T-helper 22 cell (primary cell): ENCODE measurements at places on chromosomes 12 and 14.

GRCh38 chr14:95468448-95469133 lies 47.9 kb downstream of the SYNE3 start:
- DNase-seq = no peak

DNA sequence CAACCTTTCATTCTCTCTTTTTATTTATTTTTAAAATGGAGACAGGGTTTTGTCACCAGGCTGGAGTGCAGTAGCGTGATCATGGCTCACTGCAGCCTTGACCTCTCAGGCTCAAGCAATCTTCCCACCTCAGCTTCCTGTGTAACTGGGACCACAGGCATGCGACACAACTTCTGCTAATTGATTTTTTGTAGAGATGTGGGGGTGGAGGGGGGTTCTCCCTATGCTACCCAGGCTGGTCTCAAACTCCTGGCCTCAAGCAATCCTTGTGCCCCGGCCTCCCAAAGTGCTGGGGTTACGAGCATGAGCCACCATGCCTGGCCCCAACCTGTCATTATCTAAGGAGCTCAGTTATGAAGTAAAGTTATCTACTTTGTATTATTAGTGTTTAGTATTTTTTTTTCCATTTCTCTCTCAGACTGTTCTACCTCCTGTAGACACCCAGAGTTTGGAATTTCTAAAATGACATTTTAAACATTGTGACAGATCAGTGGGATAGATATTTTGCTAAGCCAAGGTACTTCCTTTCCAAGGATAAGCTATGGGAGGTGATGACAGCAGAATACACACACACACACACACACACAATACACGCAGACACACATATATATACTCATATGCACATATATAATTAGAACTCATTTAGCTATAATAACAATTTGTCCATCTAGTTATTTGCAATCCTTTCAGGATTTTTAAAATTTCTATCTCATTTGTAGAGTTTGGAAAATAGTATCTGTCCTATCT lies 2.1 kb upstream of the USP44 start:
- no peak for DNase-seq

GRCh38 chr12:123442774-123443173 lies 6.3 kb upstream of the RILPL2 start:
- no peak for DNase-seq

- no peak for DNase-seq
These were observed 14.0 kb upstream of the RABGGTA start for GRCh38 chr14:24285351-24285750.

DNA sequence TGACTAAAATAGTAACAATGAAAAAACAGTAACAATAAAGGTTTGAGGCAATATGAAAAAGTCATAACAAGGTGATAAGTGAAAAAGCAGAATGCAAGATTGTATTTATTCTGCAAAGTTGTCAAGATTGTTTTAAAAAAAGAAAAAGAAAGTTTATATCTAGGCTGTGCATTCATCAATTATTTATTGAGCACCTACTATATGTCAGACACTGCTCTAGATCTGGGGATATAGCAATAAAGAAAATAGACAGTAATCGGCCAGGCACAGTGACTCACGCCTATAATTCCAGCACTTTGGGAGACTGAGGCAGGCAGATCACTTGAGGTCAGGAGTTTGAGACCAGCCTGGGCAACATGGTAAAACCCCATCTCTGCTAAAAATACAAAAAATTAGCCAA lies 3.8 kb downstream of the PLA2G1B start:
- DNase-seq = no peak

- no peak for DNase-seq
These were observed 132.0 kb upstream of the ARHGAP5 start for GRCh38 chr14:31945074-31945613.

GRCh38 chr12:24229031-24229700 lies 279.7 kb upstream of the SOX5 start:
- no peak for DNase-seq

GRCh38 chr14:99721792-99722516 lies 37.9 kb downstream of the CYP46A1 start:
- DNase-seq = no peak

- no peak for DNase-seq
These were observed 9.8 kb downstream of the NRDE2 start for GRCh38 chr14:90321891-90322290.

GRCh38 chr12:20492251-20492760 lies 124.0 kb downstream of the PDE3A start:
- no peak for DNase-seq

- no peak for DNase-seq
These were observed 576.7 kb downstream of the SLC16A7 start for GRCh38 chr12:60172266-60173211.

- no peak for DNase-seq
These were observed 46.8 kb downstream of the TMEM117 start for GRCh38 chr12:43882578-43883178.

GRCh38 chr14:58238252-58239243 lies 6.1 kb upstream of the PSMA3 start:
- no peak for DNase-seq

DNA sequence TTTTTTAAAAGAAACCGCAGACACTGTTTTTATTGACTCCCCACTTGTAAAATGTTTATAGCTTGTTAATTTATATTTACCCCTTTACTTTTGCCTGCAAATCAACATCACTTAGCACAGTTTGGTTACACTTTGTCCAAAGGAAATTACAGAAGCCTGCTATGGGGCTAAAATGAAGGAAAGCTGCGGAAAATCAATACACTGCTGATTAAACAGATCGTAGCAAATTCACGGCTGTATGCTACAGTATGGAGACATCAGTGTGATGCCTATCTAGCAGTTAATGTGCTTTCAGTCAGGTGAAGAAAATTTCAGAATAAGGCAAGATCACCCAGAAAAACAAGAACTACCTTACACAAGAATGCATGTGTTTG lies 110.0 kb downstream of the FOXG1 start:
- no peak for DNase-seq

- peak; percentile 8 for DNase-seq
These were observed 278.9 kb upstream of the CRY1 start for GRCh38 chr12:107372229-107372658.

DNA sequence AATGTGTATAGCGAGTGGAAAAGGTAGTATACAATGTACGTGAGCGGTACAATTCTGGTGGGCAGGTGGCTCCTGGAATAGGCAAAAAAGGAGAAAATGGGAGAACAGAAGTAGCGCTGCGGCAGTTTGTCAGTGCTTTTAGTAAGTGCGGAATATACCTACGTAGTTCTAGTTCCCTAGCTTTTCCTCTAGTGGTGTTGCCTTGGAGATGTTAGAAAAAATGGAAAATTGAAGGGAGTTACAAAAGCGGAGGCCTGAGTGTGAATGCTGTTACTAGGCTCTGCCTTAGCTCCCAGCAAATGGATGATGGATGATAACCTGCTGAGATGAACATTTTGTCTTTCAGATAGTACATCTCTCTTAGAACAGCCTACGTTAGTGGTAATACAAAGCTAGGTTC lies 1.1 kb downstream of the TTC8 start:
- no peak for DNase-seq

- DNase-seq = no peak
These were observed 28.4 kb downstream of the DIP2B start for GRCh38 chr12:50533203-50533584.

GRCh38 chr12:22299294-22299912 lies 35.1 kb downstream of the ST8SIA1 start:
- no peak for DNase-seq

DNA sequence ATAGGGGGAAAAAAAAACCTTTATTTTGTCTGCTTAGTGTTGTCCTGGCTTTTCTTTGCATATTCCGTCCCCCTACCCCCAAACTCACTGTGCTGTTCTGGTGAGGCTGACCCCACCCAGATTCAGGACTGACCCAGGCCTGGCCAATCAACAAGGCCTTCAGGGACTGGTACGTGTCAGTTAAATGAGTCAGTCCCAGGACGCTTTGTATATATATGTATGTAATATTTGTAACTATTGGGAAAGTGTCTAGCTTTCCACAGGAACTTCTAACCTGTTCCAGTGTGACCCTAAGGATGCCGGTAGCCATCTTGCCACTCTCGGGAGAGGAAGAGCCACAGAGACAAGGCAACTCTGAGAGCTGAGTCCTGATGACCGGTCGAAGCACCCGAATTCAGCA lies 107.4 kb downstream of the VCPKMT start:
- no peak for DNase-seq

DNA sequence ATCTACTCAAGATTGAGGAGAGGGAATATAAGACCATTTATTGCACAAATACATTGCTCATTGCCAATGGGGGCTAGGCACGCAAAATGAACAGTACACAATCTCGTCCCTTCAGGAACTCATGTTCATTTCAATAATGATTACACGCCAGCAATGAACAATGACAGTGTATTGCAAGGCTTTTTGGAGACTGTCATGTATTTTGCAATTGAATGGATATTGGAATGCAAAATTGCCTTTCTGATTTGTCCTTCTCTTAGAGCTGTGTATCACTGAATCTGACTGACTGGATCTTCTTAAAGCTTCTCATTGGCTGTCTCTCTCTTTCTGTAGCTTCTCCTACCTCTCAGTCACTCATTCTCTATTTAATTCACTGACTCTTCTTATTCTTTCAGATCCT lies 400.2 kb upstream of the DCN start:
- no peak for DNase-seq

- DNase-seq = no peak
These were observed 353.4 kb downstream of the KCNH5 start for GRCh38 chr14:62691647-62692489.

GRCh38 chr14:56295743-56296142 lies 177.5 kb downstream of the PELI2 start:
- no peak for DNase-seq

- DNase-seq = no peak
These were observed 124.5 kb downstream of the KSR2 start for GRCh38 chr12:117844114-117844830.

GRCh38 chr12:4779749-4780148 lies 59.5 kb downstream of the GALNT8 start:
- no peak for DNase-seq

DNA sequence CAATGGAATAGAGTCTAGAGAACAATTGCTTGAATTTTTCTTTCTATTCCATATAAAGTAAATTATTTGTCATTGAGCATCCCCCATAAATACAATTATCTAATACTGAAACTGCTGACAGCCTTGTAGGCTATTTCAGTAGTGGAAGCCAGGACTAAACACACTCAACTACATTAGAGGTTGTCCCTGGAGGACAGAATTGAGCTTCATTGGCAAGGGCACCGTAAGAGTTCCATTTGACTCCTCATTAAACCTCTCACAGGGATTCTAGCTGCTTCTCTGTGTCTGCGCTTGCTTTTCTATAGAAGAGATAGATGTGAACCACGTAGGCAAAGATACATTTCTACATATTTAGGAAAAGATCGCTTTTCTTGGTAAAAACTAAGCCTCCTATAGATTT lies 3.5 kb upstream of the PTPRO start:
- DNase-seq = no peak

DNA sequence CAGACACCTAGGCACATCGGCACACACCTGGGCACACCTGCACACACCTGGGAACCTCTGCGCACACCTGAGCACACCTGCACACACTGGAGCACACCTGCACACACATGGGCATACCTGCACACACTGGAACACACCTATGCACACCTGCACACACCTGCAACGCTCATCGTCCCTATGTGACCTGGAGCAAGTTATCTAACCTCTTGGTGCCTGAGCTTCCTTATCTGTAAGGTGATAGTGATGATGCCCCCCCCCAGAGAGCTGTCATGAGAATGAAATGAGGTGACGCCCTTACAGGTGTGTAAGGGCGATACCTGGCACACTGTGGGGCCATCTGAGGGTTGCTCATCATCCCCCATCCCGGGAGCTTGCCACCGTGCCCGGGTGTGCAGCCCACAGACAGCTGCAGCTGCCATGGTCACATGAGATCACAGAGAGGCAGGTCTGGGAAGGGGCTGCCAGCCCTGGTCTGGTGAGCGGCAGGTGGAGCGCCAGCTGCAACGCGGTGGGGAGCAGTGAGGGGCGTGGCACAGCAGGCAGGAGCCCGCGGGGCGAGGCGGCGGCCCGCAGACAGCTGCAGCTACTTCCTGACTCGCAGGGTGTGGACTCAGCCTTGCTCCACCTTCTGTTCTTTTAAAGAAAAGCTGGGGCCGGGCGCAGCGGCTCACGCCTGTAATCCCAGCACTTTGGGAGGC lies 59.9 kb upstream of the FBRSL1 start:
- DNase-seq = peak; percentile 49

GRCh38 chr12:95976416-95976832 lies 19.7 kb downstream of the HAL start:
- no peak for DNase-seq

DNA sequence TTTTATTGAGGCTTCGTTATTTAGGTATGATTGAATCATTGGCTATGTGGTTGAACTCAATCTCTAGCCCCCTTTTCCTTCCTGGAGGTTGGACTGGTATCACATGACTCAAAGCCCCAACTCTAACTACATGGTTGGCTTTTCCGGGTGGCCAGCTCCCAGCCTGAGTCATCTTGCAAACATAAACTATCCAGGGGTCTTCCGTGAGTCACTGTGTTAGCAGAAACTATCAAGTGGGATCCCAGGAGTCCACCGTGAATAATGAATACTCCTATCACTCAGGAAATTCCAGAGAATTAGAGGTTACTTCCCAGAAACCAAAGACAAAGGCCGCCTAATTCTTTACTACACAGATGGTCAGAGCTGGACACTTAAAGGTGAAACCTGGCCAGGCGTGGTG lies 19.7 kb upstream of the PLEKHD1 start:
- DNase-seq = no peak

DNA sequence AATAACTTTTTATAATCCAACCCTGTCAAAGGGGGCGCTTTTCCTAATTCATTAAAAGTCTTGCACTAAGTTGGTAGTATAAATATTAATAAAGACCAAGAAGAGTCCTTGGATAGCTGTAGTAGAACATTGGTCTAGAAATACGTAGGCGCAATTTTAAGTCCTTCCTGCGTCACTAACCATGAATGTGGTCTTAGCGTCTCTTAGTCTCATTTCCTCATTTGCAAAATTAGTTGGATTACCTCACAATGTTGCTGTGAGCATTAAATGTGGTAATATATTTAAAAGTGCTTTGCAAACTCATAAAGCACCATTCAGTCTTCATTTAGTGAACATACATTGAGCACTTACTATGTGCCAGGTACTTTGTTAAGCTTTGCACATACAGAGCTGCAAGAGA lies 149.7 kb downstream of the AEBP2 start:
- no peak for DNase-seq
